Activated naive CD4-positive, alpha-beta T cell treated with anti-CD3 and anti-CD28 coated beads, Interleukin-2, amount 10 ng/mL, durations not matched to agents 7 days and 5 days (primary cell): ENCODE measurements at places on chromosomes 7 and 10.

- no peak overlapping the region for H3K4me3 ChIP-seq
- H3K36me3 ChIP-seq = no peaks in the 10 kb centered on the region
- no peaks in the 10 kb centered on the region for H3K27me3 ChIP-seq
- no peaks in the 10 kb centered on the region for H3K4me1 ChIP-seq
- no peak overlapping the region for H3K27ac ChIP-seq
Observed at GRCh38 chr7:104584620-104585019, 256.2 kb downstream of the LHFPL3 start.

DNA sequence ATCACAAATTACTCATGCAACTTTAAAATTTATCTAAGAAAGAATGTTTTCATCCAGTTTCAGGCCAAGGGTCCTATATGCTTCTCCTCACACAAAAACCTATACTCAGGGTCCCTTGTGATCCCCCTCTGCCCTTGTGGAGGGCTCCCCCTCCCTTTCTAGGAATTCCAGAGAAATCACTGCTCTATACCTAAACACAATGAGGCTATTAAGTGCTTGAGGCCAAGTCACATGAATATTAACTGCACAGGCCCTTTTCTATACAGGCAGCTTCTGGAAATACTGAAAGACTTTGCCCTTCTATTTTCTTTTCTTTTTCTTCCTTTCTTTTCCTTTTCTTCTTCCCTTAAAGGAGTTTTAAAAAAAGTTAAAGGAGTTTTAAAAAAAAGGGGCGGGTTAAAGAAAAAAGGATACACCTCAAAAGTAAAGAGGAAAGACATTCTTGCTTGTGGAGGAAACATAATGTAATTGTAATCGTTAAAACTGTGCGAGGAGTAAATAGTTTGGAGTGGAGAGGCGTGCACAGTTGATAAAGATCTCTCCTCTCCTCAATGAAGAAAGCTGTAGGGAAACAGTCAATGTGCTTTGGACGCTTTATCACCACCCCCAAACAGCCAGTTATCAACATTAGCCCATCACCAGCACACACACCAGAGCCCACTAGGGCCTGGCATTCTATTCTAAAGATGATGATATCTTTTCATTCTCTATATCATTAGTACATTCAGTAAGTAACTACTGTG is 16.4 kb downstream of the GRB10 start:
- H3K36me3 ChIP-seq = peaks cover 11% of the 10 kb centered on the region
- DNase-seq = no peak
- H3K27me3 ChIP-seq = peaks cover 7% of the 10 kb centered on the region
- H3K27ac ChIP-seq = no peak overlapping the region
- H3K4me3 ChIP-seq = no peak overlapping the region

GRCh38 chr10:70331160-70331485 is 47.3 kb upstream of the NPFFR1 start:
- no peak overlapping the region for H3K4me3 ChIP-seq
- H3K36me3 ChIP-seq = peaks cover 11% of the 10 kb centered on the region
- DNase-seq = no peak
- peaks cover 16% of the 10 kb centered on the region for H3K4me1 ChIP-seq
- H3K27me3 ChIP-seq = no peaks in the 10 kb centered on the region
- H3K27ac ChIP-seq = no peak overlapping the region

DNA sequence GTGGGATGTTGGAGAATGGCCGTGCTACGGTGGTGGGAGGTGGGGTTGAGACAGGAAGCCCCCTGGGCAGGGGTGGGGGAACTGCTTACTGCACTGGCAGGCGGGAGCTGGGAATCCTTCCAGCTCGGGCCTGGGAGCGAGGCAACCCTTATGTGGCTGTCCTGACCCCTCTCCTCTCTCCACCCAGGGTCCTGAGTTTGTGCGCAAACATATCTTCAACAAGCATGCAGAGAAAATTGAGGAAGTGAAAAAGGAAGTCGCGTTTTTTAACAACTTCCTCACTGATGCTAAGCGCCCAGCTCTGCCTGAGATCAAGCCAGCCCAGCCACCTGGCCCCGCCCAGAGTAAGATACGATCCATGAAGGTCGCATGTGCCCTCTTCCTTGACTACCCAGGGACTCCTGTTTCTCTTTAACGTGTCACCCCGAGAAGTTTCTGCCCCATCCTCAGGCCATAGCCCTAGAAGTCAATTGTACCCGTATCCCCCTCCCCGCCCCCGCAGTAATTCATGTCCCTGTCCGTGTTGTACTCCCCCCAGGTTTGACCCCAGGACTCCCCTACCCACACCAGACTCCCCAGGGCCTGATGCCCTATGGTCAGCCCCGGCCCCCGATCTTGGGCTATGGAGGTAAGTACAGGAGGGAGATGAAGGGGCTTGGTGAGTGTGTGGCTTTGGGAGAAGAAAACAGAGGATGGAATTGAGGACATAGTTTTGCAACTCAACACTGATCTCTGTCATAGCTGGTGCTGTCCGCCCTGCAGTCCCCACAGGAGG is 1.8 kb downstream of the UFSP1 start:
- DNase-seq = peak; percentile 82
- peak overlapping the region; percentile 96 for H3K27ac ChIP-seq
- peak overlapping the region; percentile 76 for H3K4me3 ChIP-seq
- peaks cover 31% of the 10 kb centered on the region for H3K27me3 ChIP-seq
- H3K4me1 ChIP-seq = peaks cover 63% of the 10 kb centered on the region
- peaks cover 58% of the 10 kb centered on the region for H3K36me3 ChIP-seq

DNA sequence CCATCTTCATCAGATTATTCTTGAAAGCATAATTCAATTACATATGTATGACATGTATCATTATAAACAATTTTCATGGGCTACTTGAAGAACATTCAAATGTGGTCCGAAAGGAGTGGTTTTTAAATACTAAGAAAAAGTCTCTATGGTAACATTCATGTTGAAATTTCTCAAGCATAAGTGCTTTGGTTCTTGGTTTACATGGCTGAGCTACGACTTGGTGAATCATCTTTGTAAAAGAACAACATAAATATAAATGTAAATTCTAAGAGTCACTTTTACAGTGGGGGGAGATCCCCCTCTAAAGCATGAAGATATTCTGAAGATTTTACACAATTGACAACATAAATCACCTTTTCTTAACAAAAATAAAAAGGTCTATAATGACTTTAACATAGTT is 118.6 kb downstream of the MAGI2 start:
- DNase-seq = no peak
- no peaks in the 10 kb centered on the region for H3K27me3 ChIP-seq
- no peak overlapping the region for H3K27ac ChIP-seq
- H3K4me1 ChIP-seq = no peaks in the 10 kb centered on the region

GRCh38 chr7:103686763-103687162 is 240.8 kb upstream of the SLC26A5 start:
- no peaks in the 10 kb centered on the region for H3K4me1 ChIP-seq
- DNase-seq = no peak
- H3K4me3 ChIP-seq = no peak overlapping the region
- no peaks in the 10 kb centered on the region for H3K27me3 ChIP-seq
- no peak overlapping the region for H3K27ac ChIP-seq

DNA sequence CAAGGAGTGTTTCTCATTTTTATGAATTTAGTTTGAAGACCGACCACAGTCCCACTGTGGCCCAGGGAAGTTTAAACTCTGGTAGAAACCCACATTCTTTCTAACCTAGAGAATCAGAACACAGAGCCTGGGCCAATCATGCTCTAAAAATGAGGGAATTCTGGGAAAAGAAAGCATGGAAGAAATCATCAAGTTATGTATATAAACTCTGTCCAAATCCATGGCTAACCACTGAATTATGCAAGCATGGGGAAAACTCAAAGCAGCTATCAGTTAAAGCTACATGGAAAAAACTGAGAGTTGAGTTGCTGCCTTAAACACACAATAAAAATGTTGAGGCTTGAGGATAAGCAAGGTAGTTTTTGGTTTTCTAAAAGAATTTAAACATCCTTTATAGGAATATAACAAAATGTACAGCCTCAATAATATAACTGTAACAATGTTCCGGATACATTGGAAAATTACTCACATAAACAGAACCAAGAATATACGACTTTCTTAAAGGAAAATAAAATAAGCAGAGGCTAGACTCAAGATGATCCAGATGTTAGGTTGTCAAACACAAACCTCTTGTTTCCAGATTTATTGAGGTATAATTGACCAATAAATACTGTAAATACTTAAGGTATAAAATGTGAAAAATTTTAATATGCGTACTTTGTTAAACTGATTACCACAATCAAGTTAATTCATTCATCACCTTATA is 311.2 kb upstream of the GNAI1 start:
- no peak overlapping the region for H3K27ac ChIP-seq
- H3K4me1 ChIP-seq = no peaks in the 10 kb centered on the region
- no peaks in the 10 kb centered on the region for H3K36me3 ChIP-seq
- no peak for DNase-seq
- no peaks in the 10 kb centered on the region for H3K27me3 ChIP-seq

DNA sequence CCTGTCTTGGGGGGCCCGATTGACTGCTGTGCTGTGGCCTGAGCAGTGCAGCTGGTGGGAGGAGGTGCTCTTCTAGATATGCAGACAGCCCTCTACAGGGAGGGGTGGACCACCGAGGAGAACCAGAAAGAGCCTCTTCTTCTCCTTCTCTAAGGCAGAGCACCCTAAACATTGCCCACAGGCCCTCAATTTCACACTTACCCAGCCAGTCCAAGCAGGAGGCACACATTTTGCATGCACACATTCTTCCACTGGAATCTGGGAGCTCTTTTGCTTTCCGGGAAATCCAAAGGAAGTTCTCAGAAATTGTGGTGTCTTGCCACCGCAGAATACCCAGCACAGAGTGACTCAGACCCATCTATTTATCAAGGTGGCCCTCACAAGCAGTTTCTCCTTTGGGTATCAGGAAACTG is 45.8 kb downstream of the EEPD1 start:
- H3K36me3 ChIP-seq = no peaks in the 10 kb centered on the region
- DNase-seq = no peak
- H3K27me3 ChIP-seq = peaks cover 4% of the 10 kb centered on the region
- H3K4me3 ChIP-seq = no peak overlapping the region

GRCh38 chr10:102384053-102384452 is 11.5 kb upstream of the NFKB2 start:
- H3K27me3 ChIP-seq = peaks cover 4% of the 10 kb centered on the region
- no peak overlapping the region for H3K4me3 ChIP-seq
- DNase-seq = no peak
- H3K4me1 ChIP-seq = no peaks in the 10 kb centered on the region
- H3K36me3 ChIP-seq = peaks cover 20% of the 10 kb centered on the region

DNA sequence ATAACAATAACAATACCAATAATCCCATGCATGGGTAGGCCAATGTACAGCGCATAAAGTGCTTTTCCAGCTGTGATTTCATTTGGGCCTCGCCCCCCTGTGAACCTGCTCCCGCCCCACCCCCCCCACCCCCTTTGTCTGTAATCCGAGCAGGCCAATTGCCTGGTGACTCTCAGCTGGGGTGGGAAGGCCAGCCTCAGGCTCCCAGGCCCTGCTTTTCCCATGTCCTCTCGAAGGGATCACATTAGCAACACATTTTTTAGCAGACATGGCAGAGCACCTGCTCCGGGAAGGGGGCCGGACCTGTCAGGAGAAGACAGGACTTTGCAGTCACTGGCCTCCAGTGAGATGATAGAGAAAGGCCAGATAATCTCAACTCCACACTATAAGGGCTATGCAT is 439.3 kb downstream of the RPS24 start:
- no peaks in the 10 kb centered on the region for H3K36me3 ChIP-seq
- H3K27ac ChIP-seq = no peak overlapping the region
- no peak overlapping the region for H3K4me3 ChIP-seq
- H3K4me1 ChIP-seq = no peaks in the 10 kb centered on the region
- DNase-seq = no peak

GRCh38 chr7:137903382-137904169 is 56.8 kb upstream of the DGKI start:
- H3K27ac ChIP-seq = peak overlapping the region; percentile 33
- no peak overlapping the region for H3K4me3 ChIP-seq
- no peaks in the 10 kb centered on the region for H3K27me3 ChIP-seq
- peaks cover 41% of the 10 kb centered on the region for H3K36me3 ChIP-seq
- peaks cover 20% of the 10 kb centered on the region for H3K4me1 ChIP-seq

DNA sequence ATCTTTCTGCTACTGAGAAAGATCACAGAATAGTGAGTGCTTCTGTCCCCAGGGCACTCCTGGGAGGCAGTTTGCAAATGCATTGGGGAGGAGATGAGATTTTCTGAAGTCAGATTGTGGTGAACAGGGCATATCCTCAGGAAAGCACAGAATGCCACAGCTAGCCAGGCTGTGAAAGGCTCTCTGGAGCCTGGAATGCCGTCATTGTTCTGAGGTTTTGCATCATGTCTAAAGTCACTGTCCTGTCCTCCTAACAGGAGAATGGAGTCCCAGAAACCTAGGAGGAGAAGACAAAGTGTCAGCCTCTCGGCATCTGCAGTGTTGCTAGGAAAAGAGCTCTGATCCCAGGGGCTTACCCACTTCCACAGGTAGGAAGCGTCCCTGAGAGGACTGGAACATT is 69.2 kb upstream of the IGFBP3 start:
- DNase-seq = no peak
- H3K36me3 ChIP-seq = no peaks in the 10 kb centered on the region
- H3K27ac ChIP-seq = no peak overlapping the region
- H3K4me3 ChIP-seq = no peak overlapping the region
- H3K27me3 ChIP-seq = no peaks in the 10 kb centered on the region

DNA sequence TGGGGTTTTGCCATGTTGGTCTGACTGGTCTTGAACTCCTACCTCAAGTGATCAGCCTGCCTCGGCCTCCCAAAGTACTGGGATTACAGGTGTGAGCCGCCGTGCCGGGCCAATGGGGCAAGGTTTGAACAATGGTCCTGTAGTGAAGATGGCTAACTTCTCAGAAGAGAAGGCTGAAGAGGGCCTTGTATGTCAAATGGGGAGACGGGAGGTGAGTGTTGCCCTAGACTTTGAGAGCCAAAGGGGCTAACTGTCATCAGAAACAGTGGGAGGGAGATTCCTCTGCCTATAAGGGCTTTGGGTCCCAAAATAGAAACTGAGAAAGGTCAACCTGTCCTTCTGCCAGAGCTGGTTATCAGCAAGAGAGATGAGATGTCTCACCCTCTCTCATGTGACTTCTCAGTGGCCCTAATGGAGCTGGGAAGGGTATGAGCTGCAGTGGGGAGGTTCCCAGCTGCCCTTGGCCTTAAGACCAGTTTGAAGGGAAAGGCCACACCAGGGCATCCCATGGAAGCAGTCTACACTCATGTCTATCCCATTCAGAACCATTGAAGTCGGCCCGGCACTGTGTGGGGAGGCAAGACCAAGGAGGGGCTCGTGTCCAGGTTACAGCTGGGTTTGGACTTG is 1.3 kb upstream of the SAMD8 start:
- peaks cover 4% of the 10 kb centered on the region for H3K36me3 ChIP-seq
- DNase-seq = no peak
- peaks cover 48% of the 10 kb centered on the region for H3K4me1 ChIP-seq
- peak overlapping the region; percentile 89 for H3K27ac ChIP-seq

DNA sequence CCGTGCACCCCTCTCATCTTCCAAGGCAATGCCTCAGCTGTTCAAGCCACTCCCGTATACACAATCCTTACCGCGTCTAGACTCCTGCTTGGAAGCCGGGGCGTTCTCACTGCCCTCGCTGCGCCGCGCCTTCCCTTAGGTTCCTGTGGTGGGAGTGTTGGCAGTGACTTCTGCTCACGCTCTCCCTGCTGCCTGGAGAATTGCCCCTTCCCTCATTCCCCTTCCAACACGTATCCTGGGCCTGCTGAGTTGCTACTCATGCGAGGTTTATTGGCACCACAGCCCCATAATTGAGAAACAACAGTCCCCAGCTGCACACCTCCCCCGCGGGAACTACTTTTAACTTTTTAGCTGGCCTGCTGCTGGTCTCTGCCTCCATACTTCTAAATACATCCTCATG is 31.9 kb downstream of the RBM17 start:
- DNase-seq = no peak
- H3K36me3 ChIP-seq = peaks cover 11% of the 10 kb centered on the region
- H3K27me3 ChIP-seq = peaks cover 12% of the 10 kb centered on the region
- H3K4me3 ChIP-seq = no peak overlapping the region
- peaks cover 7% of the 10 kb centered on the region for H3K4me1 ChIP-seq
- no peak overlapping the region for H3K27ac ChIP-seq
